Activated CD4-positive, alpha-beta memory T cell treated with anti-CD3 and anti-CD28 coated beads for 36 hours (primary cell): ENCODE measurements at places on chromosomes 2 and 18. TPM values are rescaled to one million over a fixed set of nuclear protein-coding genes. Genes with fewer than 3 reads are reported as not detected.

- H3K36me3 ChIP-seq = no peaks in the 10 kb centered on the region
- H3K4me1 ChIP-seq = no peaks in the 10 kb centered on the region
- H3K27me3 ChIP-seq = no peaks in the 10 kb centered on the region
- DNase-seq = no peak
- H3K27ac ChIP-seq = no peak overlapping the region
Observed at GRCh38 chr2:46806526-46806925, 109.1 kb downstream of the MCFD2 start.

- no peak overlapping the region for H3K27ac ChIP-seq
- no peak for DNase-seq
- H3K4me3 ChIP-seq = no peak overlapping the region
- H3K4me1 ChIP-seq = no peaks in the 10 kb centered on the region
- no peaks in the 10 kb centered on the region for H3K36me3 ChIP-seq
Observed at GRCh38 chr2:18304849-18305248, 255.6 kb downstream of the RDH14 start.

The CNDP1 gene
- not detected for total RNA-seq

The STRADB gene
- 19.8 TPM for total RNA-seq
